Activated effector memory CD4-positive, alpha-beta T cell treated with Interleukin-2 at 50 U/mL for 16 hours (primary cell): ENCODE measurements at places on chromosomes 6 and 20.

- DNase-seq: peak; percentile 10
These were observed 115.6 kb downstream of the TMEM170B start for GRCh38 chr6:11653028-11653583.

GRCh38 chr20:41261260-41261659 is 56.3 kb downstream of the ZHX3 start:
- no peak for DNase-seq

DNA sequence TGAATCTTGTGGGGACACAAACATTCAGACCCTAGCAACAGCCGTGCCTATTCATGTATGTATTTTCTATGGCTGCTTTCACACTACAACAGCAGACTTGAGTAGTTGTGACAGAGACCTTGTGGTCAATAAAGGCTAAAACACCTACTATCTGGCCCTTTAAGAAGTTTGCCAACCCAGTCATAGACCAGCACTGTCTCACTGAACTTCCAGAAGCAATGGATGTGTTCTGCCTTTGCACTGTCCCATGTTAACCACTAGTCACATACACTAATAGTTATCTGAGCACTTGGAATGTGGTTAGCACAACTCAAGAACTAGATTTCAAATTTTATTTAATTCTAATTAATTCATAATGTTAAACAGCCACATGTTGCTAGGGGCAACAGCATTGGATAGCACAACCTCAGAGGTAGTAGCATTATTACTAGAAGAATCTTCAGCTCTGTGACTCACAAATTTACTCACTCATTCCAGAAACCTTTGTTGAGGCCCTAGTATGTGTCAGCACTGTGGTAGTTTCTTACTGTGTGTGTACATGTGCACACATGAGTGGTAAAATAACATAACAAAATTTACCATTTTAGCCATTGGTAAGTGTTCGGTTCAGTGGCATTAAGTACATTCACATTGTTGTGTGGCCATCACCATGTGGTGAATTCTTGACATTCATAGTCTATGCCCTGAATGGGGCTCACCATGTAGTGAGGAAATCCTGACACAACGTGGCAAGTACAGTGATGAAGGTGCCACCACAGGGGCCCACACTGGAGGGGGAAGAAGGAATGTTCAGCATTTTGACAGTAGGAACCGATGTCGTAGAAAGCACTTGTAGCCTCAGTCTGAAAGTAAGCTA is 107.3 kb downstream of the CEP57L1 start:
- DNase-seq: no peak

- DNase-seq: no peak
These were observed 41.9 kb downstream of the ZFAND3 start for GRCh38 chr6:37861452-37861851.

- no peak for DNase-seq
These were observed 36.3 kb upstream of the ADGRG6 start for GRCh38 chr6:142265476-142265875.
